ENCODE measurements at places on chromosomes 1 and 21.
A peak's percentile ranks its signal among the peaks of the same experiment; 100 is the strongest.

DNA sequence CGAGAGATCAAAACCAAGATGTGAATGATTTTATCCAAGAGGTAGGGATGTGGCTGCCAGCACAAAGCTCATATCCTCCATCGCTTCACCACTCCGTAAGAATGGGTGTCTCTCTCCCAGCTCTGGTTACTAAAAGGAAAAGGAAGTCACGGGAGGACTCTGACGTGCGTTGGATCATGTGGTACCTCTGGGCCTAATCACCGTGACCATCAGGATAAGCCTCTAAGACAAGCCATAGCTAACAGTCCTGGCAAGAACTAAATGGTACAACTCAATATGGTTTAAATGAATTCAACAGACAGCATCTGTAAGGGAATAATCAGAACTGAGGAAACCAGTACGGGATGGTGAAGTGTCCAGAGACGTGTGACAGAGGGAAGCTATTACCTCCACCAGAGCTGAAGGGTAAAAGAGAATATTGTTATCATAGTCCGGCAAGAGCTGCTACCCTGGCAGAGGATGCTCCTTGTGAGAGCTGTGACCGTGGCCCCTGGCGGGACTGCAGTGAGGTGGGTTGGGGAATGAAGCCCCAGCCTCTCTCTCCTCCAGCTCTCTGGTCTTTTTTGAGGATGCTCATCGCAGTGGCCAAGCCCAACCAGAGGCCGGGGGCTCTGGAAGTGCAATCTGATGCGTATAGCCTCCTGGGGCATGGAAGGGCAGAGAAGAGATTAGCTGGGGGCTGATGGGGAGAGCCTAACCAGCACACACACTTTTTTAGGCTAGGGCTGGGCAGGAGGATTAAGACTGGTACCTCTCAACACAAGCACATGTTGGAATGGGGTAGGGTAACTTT is 54.2 kb downstream of the KIAA1614 start:
- DNase-seq: no peak

GRCh38 chr1:241900381-241900780 is 52.4 kb downstream of the EXO1 start:
- DNase-seq: no peak

DNA sequence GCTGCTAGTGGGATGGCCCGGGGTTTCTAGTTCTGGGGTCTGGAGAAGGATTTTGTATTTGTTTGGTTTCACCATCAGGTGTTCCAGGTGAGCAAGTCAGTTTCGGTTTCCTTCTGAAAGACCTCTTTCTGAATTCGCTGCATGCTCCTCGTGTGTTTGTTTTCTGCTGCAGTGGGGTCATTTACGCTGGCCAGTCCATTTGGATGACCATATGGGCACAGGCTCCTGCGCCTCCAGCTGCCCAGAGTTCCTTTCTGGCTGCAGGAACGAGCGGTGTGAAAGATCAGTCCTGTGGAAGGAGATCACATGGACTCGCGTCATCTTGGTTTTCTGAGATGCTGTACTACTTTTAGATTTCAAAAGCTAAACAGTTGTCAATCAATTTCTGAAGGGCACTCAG is 83.7 kb upstream of the GCLM start:
- DNase-seq: no peak

DNA sequence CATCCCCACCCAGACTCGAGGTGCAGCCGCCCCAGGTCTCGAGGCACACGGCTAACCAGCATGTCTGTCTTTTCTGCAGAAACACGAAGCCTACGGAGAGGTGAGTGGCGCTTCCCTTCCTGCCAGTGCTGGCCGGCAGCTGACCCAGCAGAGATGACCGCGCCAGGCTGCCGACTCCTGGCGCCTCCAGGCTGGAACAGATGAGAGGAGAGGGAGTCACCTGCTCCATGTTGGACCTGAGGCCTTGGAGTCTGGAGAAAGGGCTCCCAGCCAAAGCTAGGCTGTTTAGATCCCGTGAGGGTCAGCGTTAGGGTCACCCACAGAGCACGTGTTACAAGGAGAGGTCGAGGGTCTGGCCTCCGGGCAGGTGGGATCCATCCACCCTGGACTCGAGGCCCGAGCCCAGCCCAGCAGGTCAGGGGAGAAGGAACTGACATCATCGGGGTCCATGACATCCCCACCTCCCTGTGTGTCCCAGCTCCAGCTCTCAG is 14.9 kb downstream of the COL6A2 start:
- no peak for DNase-seq

GRCh38 chr1:86997538-86997937 is 83.1 kb downstream of the HS2ST1 start:
- DNase-seq: no peak

DNA sequence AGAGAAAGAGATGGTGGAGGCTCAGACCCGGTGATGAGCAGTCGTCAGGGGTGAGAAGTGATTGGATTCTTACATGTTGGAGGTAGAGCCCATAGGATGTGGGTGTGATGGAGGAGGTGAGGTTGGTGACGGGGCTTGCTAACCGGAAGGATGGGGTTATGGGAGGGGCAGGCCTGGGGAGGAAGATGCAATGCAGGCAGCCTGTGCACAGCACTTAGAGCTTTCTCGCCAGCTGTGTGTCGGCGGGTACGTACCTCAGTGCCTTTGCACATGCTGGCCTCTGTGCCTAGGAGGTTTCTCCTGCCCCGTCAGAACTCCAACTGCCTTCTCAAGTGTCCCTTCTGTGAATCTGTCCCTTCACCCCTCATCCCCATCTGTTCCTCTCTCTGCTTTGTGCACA is 2.9 kb upstream of the BSND start:
- DNase-seq: no peak

DNA sequence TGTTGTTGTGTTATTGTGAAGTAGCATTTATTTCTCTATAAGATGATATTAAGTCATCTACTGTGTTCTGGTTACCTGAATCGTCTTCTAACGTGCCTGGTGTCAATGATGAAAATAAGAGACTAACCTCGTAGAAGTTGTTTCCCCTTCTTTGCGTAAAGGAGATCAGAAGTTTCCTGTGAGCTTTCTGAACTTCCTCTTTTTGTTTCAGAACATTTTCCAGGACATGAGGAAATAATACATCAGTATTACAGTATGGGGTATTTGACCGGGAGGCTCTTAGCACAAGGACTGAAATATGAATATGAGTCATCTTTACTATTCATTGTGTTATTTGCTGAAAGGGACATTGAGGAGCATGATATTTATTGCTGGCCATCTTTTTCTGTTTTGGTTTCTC is 1.3 kb downstream of the ST6GALNAC3 start:
- no peak for DNase-seq

DNA sequence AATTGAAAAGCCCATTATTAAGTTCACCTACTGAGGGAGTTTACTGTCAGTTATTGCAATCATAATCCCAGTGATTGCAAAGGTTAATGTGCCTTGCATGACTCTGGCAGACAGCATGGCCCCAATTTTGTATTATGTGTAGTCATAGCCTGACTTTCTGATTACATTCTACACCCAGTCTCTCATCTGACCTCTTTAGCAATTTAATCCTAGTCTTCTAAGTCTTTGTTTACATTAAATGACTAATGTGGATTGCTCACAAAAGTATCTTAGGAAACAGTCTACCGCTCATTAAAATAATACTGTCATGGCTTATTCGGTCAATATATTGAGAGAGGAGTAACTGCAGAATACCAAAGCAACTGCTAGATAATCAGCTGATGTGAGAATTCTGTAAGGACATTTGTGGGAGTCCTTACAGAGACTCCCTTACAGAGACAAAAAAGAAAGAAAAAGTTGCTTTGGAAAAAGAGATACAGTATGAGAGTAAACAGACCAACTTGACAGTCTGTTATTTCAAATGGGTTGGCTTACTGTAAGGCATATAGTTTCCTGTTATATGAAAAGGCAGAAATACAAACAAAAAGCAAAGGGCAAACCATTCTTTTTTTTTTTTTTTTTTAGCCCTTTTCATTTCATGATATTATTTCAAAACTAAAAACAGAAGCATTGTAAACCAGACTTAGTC is 42.8 kb downstream of the SMG7 start:
- DNase-seq: no peak

DNA sequence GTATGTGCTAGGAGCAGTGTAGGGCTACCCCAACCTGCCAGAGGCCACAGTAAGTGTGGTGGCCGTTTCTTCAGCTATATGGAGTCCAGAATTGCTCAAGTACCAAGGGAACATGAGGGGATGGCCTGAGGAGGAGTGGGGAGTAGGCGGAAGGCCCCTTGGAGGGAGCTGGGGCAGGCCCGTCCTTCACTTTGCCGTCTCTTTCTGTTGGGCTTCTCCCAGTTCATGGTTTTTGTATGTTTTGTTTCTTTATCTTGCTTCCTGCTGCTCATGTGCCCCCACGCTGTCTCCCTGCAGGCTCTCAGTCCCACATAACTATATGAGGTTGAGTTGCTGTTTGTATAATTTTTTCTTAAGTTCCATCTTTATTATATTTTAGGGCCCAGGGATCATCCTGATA is 5.9 kb upstream of the DPH2 start:
- no peak for DNase-seq

- DNase-seq: no peak
Observed at GRCh38 chr21:44519346-44520325, 20.4 kb downstream of the KRTAP10-1 start.

DNA sequence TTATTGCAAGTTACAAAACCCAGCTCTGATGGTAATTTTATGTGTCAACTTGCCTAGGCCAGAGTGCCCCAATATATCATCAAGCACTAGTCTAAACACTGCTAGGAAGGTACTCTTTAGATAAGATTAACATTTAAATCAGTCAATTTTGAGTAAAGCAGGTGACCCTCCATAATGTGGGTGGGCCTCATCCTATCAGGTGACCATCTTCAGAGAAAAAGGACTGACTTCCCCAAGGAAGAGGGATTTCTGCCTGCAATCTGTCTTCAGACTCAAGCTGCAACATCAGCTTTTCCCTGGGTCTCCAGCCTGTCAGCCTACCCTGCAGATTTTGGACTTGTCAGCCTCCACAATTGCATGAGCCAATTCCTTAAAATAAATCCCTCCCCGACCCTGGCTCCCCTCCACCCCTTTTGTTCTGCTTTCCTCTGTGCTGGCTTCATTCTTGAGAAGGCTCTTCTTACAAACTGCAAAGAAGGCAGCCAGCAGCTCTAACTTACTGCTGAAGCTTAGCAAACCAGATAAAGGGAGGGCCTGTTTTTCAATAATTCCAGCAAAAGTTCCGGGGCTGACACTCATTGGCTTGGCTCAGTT is 56.4 kb upstream of the RUNX3 start:
- no peak for DNase-seq

DNA sequence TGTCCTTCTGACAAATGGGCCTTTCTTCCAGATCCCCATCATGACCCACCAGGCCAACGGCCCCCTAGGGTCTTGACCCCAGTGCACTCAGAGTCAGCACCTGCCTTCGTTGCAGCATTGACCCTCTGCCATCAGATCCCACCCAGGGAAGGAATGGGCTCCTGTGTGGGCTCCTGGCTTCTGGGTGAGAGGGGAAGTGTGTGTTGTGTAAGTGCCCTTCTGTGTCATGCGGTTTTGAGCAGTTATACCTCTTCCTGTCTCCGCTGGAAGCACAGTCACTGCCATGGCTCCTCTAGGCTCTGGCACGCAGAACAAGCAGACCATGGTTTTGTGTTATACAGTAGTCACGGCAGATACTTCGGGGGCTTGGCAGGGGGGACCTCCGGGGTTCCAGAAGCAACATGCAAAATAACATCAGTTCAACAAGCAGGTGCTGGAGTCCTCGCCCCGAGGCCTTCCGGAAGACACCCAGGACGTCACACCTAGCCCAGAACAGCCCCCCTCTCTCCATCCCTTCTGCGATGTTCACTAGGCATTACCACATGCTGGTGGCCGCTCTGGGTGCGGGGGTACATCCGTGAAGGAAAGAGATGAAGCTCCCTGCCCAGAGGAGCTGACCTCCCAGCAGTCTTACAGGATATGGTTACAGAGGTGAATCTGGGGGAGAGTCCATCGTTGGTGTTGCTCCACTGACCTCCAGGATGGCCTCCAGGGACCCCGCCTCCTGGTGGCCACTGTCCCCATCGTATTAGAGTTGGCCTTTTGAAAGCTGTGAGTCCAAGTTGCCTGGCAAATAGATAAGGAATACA is 17.4 kb upstream of the KCNAB2 start:
- no peak for DNase-seq

DNA sequence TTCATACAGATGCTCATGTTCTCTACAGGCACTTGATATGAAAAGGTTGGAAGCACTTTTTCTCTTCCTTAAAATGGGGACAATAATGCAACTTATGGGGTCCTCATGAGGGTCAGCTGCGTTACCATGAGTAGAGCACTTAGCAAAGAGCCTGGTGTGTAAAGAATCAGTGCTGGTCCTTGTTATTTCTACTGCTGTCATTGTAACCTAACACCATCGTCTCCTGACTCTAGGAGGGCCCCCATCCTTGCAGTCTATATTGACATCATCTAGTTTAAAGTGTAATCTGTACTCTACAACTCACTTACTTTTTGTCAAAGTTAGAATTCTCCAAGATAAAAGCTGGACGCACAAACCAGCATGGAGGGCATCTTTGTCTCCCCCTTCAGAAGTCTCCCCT is 2.4 kb downstream of the CAPN9 start:
- no peak for DNase-seq

- no peak for DNase-seq
Observed at GRCh38 chr1:23875382-23875781, 7.3 kb upstream of the FUCA1 start.

GRCh38 chr1:181187337-181188126 is 99.0 kb downstream of the IER5 start:
- no peak for DNase-seq

DNA sequence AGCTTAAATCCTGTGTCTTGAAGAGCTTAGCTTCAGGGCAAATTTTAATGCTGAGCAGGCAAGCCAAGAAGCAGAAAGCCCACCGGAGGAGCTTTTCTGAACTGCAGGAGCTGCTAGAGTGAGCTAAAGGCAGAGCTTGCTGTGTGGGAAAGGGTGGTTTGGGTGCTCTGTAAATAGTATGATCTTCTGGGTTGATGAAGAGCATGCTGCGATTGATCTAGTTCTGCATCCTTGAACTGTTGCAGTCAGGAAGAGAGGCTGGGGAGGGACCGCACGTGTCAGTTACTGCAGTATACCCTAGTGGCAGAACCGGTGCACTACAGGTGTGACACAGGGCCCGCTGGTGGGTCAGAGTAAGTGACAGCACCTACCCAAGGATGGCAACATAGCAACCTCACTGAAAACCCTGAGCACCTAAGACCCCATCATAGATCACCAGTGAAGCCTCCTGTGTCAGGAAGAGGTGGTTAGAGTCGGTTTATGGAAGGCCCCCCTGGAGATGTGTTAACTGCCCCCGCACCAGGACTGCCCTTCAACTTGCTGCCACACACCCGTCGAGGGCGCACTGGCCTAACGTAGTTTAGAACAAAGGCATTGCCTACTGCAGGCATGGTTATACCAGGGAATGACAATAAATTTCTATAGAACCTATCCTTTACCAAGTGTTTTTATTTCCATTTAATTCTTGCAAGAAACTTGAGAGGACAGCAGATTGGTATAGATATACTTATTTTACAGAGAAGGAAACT is 146.0 kb upstream of the KIAA0040 start:
- peak; percentile 51 for DNase-seq

Data from neural crest cell (in vitro differentiated cells).